ENCODE measurements at places on chromosomes 5 and 9.

DNA sequence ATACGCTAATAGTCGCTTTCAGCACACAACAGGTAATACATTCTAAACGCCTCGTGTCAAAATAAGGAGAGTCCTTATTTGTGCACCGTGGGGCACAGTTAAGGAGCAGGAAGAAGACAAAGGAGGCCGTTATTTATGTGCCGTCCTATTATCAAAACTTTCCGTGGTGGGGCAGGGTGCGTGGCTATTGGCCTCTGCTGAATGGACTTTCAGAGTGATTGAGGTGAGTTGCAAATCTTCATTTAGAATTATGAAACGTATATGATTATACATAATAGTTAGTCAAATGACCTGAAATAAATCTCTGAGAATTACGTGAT, 833 bp downstream of the C5orf24 start:
- DNase-seq, result no peak

DNA sequence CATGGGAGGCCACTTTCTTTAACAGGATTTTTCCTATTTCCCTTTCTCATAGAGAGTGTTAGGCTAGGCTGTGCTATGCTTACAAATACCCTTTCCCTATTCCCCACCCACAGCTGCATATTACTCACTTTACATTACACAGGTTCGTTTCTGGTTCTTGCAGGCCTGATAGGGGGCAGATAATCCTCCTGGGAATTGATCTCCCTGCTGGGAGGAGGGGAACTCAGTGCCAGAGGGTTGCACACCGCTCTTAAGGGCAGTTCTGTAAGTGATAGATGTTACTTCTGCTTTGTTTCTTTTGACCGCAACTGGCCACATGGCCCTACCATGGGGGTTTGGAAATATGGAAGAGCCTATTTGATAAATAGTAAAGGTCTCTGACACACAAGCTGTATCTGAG, 54.0 kb upstream of the NTRK2 start:
- DNase-seq, result no peak

DNA sequence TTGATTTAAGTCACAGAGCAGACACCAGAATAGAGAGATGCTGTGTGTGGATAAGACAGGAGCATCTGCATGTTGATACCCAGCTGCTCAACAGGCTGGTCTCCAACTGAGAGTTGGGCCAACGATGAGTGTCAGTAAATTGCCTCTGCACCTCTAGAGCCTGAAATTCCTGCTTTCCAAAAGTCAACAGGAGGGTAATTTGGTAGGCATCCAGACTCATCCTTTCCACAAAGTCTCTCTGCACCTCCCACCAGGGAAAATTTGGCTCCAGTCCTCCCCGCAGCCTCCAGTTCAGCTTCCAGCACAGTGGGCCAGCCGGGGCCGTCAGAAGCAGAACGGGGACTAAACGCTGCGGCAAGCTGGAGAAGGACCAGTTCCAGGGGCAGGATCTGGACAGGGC, 136.9 kb downstream of the RFK start:
- DNase-seq, result no peak

DNA sequence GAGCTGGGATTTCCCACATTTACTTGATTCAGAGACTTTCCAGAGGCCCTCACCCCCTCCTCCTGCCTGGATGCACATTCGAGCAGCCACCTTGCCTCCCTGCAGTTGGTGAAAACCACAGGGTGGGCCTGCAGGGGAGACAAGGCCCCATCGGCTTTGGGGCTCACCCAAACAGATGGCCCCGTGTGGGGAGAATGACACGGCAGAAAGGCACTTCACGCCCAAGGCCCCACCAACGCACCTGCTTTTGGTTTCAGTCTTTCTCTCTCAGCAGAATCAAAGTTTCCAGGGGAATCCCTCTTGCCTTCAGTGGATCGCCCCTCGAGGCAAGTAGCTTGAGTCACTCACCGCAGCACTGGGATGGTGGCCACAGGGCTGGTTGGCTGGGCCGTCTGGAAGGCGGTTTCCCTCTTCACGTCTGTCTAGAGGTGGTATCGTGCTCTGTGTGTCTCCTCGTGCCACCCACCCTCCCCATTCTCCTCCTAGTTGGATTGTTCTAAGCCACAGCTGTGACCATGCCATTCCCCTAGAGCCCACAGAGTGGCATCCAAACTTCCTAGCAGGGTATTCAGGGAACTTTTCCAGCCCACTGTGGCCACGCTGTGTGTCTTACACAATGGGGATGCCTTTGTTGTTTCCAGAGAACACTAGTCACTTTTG, 31.8 kb downstream of the SEC61B start:
- no peak for DNase-seq

- DNase-seq, result no peak
Observed at GRCh38 chr5:58300346-58300895, 159.5 kb downstream of the PLK2 start.

- no peak for DNase-seq
Observed at GRCh38 chr9:123348317-123348992, 7.5 kb upstream of the CRB2 start.

Measured in amniotic stem cell (primary cell).